ENCODE measurements at places on chromosomes 7 and 10. TPM values are rescaled to one million over a fixed set of nuclear protein-coding genes. Genes with fewer than 3 reads are reported as not detected.
A peak's percentile ranks its signal among the peaks of the same experiment; 100 is the strongest.

The FEZF1 gene
- not detected for total RNA-seq

The CPEB3 gene
- 0.82 TPM for total RNA-seq

DNA sequence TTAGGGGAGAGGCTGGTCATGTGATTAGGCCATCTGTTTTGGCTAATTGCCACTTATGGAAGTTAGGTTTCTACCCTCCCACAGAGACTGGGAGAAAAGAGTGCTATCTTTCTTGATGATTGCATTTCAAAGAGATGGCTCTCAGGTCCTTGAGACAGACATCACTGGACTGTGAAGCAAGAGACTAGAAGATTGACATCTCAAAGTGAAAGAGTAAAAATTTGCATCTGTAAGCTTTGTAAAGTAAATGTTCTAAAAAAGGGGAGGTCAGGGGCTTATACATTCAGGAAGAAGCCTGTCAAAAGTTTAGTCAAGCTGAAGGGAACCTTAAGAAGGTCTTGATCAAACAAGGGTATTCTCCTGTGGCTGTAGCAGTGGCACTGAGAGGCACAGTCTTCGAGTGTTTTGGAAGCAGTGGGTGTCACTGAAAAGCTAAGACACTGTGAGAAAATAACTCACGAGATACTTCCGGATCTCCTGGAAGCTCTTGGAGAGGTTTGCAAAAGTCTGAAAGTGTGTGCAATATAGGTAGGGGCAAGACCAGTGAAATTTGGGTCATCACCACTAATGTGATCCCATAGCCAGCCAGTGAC lies 342.1 kb downstream of the PHF14 start:
- no peaks in the 10 kb centered on the region for H3K27me3 ChIP-seq
- H3K4me1 ChIP-seq: no peaks in the 10 kb centered on the region
- no peak for DNase-seq
- H3K4me3 ChIP-seq: no peak overlapping the region
- H3K27ac ChIP-seq: no peak overlapping the region

DNA sequence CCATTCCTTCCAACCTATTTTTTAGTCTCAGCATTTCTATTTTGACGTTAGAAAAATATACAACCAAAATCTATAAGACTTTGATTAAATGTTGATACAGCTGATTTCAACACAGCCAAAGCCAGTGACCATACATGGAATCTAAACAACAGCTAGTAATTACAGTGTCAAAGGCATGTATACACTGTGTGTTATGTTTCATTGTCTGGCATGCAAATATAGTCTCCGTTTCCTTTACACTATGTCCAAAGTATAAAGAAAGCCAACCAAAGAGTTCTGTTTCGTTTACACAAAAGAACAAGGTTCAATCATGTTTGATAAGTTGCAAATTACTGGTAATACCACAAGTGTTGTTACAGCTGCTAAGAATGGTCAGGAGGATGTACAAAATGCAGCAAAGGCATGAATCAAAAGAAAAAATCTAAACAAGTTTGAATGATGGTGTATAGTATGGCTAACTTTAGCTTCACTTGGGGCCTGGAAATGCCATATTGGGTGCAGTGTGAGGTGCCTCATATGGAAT lies 268.3 kb upstream of the FERD3L start:
- no peaks in the 10 kb centered on the region for H3K36me3 ChIP-seq
- no peaks in the 10 kb centered on the region for H3K27me3 ChIP-seq

The CARD11 gene
- total RNA-seq: 0.50 TPM

- no peak for DNase-seq
- H3K4me3 ChIP-seq: no peak overlapping the region
- H3K36me3 ChIP-seq: no peaks in the 10 kb centered on the region
- no peak overlapping the region for H3K27ac ChIP-seq
- no peaks in the 10 kb centered on the region for H3K4me1 ChIP-seq
Measured at GRCh38 chr7:65269150-65269856, 104.4 kb upstream of the ZNF92 start.

GRCh38 chr7:124390301-124390700 lies 357.4 kb upstream of the TMEM229A start:
- no peak for DNase-seq
- no peaks in the 10 kb centered on the region for H3K4me1 ChIP-seq
- H3K36me3 ChIP-seq: no peaks in the 10 kb centered on the region
- no peaks in the 10 kb centered on the region for H3K27me3 ChIP-seq
- H3K4me3 ChIP-seq: no peak overlapping the region
- no peak overlapping the region for H3K27ac ChIP-seq

DNA sequence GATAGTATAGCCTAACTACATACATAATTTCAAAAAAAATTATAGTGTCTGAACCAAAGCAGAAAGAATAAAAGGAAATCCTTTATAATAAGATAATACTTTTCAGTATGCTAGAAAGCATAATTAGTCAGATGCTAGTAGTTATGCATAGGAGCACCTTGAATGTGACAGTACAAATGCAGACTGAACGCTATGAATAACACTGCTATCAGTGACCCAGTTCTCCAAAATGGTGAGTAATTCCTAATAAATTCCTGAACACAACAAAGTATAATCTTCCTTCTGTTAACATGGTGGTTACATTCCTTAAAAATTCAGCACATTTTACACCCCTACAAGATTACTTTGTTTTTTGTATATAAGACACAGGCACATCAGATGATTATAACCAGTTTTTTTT lies 1.2 kb upstream of the CHPF2 start:
- DNase-seq: no peak
- no peaks in the 10 kb centered on the region for H3K27me3 ChIP-seq
- H3K36me3 ChIP-seq: peaks cover 44% of the 10 kb centered on the region
- H3K27ac ChIP-seq: no peak overlapping the region
- H3K4me1 ChIP-seq: peaks cover 28% of the 10 kb centered on the region

DNA sequence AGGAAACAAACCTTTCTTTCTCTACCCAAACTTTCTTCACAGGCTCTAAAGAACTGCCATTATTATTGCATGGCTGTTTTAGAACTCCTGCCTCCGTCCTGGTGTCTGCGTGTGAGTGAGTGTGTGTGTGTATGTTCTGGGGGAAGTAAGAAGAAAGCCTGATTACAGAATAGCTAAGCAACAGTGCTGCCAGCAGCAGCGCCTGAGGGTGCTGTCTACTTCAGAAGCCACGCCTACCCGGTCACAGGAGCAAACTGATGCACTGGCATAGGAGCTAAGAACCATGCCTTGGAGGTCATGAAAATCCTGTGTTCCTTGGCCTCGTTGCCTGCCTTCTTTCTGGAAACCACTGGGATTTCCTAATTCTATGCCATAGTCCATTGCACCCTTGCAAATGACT lies 25.2 kb downstream of the LIPK start:
- no peaks in the 10 kb centered on the region for H3K4me1 ChIP-seq
- no peaks in the 10 kb centered on the region for H3K36me3 ChIP-seq
- peaks cover 6% of the 10 kb centered on the region for H3K27me3 ChIP-seq
- no peak overlapping the region for H3K27ac ChIP-seq

DNA sequence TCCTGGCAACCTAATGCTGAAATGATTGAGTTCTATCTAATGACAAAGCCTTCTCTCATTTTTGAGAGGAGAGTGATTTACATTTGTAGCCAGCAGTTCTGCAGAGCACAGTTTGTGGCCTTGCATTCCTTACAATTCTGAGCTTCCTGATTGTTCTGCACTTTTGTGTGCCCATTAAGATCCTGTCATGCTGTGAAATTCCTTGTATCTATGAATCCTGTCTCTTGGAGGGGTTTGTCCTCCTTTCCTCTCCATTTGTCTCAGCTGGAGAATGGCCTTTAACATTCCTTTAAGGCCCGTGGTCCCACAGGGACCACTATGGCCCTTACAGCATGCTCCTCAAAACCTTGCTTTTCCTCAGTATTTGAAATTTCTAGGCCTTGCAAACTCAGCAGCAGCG lies 10.4 kb downstream of the KLHL7 start:
- no peak overlapping the region for H3K27ac ChIP-seq
- H3K36me3 ChIP-seq: no peaks in the 10 kb centered on the region
- no peak for DNase-seq
- no peaks in the 10 kb centered on the region for H3K27me3 ChIP-seq
- H3K4me1 ChIP-seq: no peaks in the 10 kb centered on the region

DNA sequence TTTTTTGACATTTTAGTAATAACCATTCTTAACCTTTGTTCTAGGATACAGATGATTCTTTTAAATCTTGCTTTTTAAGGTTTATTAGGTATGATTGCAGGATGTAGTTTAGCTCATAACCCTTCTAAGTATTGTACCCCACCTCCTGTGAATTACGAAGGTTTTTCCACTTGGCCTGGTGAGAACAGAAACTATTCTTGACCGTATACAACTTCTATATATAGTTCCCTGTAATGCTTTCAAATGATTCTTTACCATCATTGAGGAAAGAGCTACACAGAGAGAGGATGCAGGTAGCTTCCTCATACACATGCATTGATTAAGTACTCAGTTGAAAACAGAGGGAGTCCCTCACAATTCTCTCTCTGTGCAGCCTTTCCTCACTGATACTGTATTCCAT lies 86.3 kb downstream of the PALS2 start:
- no peaks in the 10 kb centered on the region for H3K4me1 ChIP-seq
- no peaks in the 10 kb centered on the region for H3K27me3 ChIP-seq
- no peak overlapping the region for H3K4me3 ChIP-seq

The PPP1R3C gene
- total RNA-seq: 7.8 TPM

DNA sequence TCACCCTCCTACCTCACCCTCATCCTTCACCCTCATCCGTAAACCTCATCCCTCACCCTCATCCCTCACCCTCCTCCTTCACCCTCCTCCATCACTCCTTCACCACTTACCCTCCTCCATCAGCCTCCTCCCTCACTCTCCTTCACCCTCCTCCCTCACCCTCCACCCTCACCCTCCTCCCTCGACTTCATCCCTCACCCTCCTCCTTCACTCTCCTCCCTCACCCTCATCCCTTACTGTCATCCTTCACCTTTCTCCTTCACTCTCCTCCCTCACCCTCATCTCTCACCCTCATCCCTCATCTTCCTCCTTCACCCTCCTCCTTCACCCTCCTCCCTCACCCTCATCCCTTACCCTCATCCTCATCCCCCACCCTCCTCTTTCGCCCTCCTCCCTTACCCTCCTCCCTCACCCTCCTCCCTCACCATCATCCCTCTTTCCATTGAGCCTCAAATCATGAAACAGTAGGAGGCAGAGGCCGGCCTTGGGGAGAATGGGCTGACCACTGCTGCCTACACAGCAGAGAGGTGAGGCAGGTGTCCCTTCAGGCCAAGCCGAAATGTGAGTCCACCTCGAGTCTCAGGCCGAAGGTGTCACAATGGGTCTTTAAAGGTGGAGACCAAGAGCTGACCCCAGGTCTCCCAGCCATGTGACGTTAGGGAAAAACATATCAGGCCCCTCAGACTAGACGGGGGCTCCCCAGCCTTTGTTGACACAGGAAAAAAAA lies 53.0 kb downstream of the PDGFA start:
- DNase-seq: peak; percentile 22
- H3K4me1 ChIP-seq: peaks cover 24% of the 10 kb centered on the region

- no peak overlapping the region for H3K27ac ChIP-seq
- no peak for DNase-seq
- peaks cover 41% of the 10 kb centered on the region for H3K27me3 ChIP-seq
- H3K4me1 ChIP-seq: no peaks in the 10 kb centered on the region
Measured at GRCh38 chr10:116850058-116850611, 836 bp downstream of the ENO4 start.

GRCh38 chr7:110853263-110853662 lies 237.7 kb upstream of the LRRN3 start:
- no peak overlapping the region for H3K27ac ChIP-seq
- DNase-seq: no peak
- H3K4me1 ChIP-seq: no peaks in the 10 kb centered on the region
- H3K36me3 ChIP-seq: no peaks in the 10 kb centered on the region

DNA sequence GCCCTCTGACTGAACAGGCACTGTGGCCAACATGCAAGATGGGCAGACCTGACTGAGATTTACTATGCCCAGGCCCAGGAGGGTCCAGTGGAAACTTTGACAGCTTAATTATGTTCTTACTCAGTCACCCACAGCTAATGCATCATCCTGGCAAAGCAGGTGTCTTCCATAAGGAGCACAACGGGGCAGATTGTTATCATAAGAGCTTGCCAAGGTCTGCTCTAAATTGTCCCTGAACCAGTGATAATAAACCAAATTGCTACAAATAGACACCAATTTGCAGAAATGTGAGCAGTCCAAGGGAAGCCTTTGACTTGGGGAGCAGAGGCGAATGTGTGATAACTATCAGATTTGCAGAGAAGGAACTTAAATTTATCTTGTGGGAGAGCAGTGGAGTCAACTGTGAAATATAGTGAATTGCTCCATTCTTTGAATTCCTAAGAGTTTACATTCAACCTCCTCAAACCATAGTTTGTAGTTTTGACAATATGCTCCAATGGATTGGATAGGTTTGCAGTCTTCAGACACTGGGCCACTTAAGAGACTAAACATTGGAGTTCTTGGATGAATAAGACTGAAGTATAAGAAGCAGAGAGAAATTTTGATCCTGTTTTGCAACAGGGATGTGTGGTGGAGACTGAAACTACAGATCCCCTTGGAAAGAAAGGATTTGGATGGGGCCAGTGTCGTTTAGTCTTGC lies 494.7 kb downstream of the CCSER2 start:
- peak; percentile 45 for DNase-seq
- H3K4me3 ChIP-seq: no peak overlapping the region
- peaks cover 54% of the 10 kb centered on the region for H3K4me1 ChIP-seq

GRCh38 chr10:133114251-133114650 lies 26.5 kb downstream of the ADGRA1 start:
- H3K27me3 ChIP-seq: no peaks in the 10 kb centered on the region
- no peaks in the 10 kb centered on the region for H3K4me1 ChIP-seq
- H3K4me3 ChIP-seq: no peak overlapping the region
- H3K27ac ChIP-seq: no peak overlapping the region
- H3K36me3 ChIP-seq: no peaks in the 10 kb centered on the region

- no peaks in the 10 kb centered on the region for H3K36me3 ChIP-seq
- DNase-seq: no peak
- H3K4me1 ChIP-seq: peaks cover 18% of the 10 kb centered on the region
- H3K4me3 ChIP-seq: no peak overlapping the region
Measured at GRCh38 chr7:91165006-91165845, 99.0 kb upstream of the FZD1 start.

DNA sequence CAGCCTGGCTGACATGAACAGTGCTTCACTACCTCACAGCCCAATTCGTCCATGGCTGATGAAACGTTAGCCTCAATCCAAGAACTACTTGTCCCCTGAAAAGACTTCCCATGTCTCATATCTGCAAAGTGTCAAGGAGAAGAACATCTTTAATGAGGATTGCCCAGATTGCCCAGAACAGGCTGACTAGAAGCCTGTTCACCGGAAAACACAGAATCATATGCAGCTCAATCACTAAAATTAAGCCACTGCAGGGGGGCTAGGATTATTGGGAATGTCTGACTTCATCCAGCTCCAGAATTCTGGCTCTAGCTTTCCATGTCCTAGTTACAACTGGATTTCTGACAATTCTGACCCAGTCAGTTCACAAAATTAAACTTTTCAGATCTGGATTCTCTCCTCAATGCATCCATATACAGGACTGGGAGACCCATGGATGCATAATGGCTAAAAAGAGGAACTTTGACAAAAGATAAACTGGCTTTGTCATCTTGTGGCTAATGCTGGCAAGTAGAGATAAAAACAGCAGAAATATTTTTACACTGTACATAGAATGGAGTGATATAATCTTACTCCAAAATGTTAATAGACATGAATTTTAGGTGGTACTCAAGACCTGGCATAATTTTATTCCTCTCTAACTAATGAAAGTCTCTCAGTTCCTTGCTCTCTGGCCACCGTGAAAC lies 467.0 kb upstream of the POT1 start:
- H3K4me3 ChIP-seq: no peak overlapping the region
- H3K27me3 ChIP-seq: no peaks in the 10 kb centered on the region
- no peaks in the 10 kb centered on the region for H3K36me3 ChIP-seq
- no peak for DNase-seq

Measured in SJSA1 (cell line).